Fibroblast of the conjunctiva (primary cell): ENCODE measurements at places on chromosomes 16 and 17.
A peak's percentile ranks its signal among the peaks of the same experiment; 100 is the strongest.

GRCh38 chr17:12230481-12231354 lies 210.0 kb downstream of the MAP2K4 start:
- DNase-seq = no peak

- no peak for DNase-seq
Measured at GRCh38 chr17:58329810-58330537, 1.4 kb upstream of the TSPOAP1 start.

DNA sequence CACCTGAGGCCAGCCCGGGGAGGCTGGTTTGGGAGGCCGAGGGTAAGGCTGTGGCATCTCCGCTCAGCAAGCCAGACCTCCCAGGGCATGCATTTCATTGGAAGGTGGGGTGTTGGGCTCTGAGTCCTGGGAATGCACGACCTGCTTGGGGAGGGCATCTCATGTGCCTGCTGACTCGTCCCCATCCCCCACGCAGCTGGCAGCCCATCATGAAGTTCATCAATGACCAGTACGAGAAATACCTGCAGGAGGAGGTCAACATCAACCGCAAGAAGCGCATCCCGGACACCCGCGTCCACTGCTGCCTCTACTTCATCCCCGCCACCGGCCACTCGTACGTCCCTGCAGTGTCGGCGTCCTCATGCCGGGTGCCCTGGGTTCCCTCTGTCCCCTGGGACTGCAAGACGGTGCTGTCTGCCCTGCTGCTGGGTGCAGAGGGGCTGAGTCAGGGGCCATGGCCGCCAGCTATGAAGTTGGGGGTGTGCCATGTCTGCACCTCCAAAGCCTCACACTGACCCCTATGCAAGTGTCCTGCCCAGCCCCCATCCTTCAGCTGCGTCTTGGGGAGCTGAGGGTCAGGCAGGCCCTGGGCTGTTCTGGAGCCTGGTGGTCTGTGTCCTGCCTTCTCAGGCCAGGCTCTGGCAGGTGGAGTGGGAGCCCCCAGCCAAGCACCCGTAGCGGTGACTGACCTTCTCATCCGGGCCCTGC lies 347.9 kb downstream of the SEC14L1 start:
- DNase-seq = no peak

- DNase-seq = no peak
Measured at GRCh38 chr17:58250344-58251011, 12.1 kb downstream of the LPO start.

- no peak for DNase-seq
Measured at GRCh38 chr17:28113269-28113668, 70.8 kb downstream of the NLK start.

DNA sequence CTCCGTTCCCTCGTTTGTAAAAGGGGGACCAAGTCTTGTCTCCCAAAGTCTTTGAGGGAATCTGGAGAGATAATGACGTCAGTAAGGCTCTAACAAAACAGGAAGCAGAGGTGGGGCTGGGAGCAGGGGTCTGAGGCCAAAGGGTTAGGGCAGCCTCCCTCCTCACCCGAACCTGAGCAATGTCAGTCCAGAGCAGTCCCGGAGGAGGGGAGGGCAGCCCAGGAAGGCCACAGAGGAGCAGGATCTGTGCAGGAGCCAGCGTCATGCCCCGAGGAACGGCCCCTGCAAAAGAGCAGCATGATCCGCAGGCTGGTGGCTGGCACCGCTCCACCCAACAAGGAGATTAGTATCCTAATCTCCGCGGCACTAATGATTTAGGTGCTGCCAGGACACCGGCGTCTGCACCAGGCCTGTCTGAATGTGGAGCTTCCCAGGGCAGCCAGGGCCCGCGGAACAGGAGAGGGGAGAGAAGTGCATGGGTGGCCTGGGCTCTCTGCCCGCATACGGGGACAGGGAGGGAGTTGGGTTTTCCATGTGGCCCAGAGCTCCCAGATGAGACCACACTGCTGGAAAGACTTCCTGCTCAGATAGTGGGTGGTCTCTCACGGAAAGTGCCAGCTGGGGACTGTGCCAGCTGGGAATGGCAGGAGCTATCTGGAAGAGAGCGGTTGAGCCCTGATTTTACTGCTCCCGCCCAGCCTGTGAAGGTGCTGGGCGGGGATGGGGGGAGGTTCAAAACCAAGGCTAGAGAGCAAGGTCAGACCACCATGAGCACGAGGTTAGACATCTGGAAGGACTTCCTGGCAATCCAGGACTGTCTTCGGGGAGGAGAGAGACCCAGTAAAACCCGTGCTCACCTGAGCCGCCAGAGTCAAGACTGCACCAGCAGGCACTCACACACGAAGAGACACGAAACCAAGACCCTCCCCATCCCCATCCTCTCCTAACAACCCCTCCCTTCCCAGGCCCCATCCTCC lies 11.0 kb upstream of the KRT17 start:
- DNase-seq = no peak

GRCh38 chr16:73319737-73320136 lies 271.8 kb upstream of the ZFHX3 start:
- DNase-seq = no peak

- no peak for DNase-seq
Measured at GRCh38 chr16:66935314-66936011, at the start of gene CES2. CES2 (plus strand) TSS chr16:66935516; CDS start chr16:66935636, 120 bp downstream.

DNA sequence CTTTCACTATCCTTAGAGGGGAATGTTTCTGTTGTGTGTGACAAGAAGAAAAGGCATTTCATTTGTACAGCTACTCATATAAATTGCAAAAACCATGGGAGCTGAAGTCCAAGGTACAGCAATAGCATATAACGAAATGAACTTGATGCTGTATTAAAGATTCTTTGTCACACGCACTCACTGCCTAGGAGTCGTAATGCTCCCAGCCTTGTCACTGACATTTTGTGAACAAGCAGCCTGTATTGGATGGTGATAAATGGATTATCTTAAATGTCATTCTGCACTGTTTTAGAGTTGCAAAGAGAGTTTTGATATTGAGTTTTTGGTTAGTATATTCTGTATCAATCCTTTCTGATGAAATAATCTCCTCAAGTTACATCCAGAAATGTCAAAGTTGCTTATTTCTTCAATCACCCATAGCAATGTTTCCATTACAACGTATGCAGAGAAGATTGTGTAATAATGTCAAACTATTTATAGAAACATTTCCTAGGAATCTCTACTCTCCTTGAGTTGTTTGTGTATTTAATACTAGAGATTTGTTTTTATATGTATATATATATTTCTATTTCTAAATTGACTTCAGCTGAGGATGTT lies 270.6 kb downstream of the FTO start:
- peak; percentile 64 for DNase-seq

GRCh38 chr16:67954421-67955196 lies 10.7 kb upstream of the LCAT start:
- DNase-seq = no peak

DNA sequence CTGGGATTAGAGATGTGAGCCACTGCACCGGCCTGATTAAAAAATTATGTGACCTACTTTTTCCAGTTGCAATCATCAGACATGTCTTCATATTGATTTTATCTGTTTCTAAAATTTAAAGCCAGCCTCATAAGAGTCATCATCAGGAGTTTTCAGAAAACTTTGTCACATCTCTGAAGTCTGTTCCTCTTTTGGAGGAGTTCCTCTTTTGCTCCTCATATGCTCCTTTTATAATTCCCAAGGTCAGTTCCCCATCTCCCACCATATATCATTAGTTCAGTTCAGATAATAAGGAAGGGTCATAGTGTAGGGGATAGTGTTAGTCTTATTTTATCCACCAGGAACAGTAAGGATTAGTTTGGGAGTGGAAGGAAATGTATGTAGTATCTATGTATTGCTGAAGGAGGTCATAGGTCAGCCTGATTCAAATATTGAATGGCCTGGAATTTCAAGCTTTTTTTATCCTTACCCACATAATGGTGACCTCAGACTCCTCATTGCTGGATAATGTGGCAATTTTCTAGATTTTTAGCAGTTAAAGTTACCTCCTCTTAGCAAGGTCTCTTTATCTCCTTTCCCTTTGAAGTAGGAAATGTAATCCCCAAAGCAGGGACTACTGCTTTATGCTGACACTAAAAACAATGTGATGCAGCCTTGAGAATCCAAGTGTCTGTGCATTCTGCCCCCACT lies 13.8 kb upstream of the DUSP14 start:
- DNase-seq = no peak

- DNase-seq = no peak
Measured at GRCh38 chr17:55462711-55463110, 41.1 kb upstream of the MMD start.

- no peak for DNase-seq
Measured at GRCh38 chr16:54071514-54071913, 215.1 kb downstream of the IRX3 start.

DNA sequence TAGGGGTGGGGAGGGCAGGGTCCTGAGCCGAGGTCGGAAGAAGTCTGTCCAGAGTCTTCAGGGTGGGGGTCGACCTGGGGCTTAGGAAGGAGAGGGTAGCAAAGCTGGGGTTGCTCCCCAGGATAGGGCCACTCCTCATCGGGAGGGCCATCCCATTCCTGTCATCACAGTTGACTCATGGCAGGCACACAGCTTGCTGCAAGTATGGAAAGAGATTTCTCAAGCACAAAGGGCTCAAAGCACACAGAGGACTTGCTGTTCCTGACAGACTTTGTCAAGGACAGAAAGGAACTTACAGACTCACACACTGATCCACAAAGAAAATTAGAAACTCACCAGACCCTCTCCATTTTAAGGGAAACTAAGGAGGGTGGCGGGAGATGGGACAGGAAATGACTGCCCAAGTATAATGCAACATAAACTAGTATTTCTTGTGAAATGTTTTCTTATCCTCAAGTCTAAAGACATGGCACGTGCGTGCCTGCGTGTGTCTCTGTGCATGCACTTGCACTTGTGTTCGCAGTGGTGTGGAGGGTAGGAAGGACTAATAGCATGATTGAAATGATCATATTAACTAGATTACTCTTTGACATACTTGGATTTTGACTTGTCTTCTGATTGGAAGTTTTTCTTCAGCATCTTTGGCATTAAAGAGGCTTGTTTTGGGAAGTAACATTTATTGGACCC lies 2.4 kb downstream of the AOC2 start:
- no peak for DNase-seq

DNA sequence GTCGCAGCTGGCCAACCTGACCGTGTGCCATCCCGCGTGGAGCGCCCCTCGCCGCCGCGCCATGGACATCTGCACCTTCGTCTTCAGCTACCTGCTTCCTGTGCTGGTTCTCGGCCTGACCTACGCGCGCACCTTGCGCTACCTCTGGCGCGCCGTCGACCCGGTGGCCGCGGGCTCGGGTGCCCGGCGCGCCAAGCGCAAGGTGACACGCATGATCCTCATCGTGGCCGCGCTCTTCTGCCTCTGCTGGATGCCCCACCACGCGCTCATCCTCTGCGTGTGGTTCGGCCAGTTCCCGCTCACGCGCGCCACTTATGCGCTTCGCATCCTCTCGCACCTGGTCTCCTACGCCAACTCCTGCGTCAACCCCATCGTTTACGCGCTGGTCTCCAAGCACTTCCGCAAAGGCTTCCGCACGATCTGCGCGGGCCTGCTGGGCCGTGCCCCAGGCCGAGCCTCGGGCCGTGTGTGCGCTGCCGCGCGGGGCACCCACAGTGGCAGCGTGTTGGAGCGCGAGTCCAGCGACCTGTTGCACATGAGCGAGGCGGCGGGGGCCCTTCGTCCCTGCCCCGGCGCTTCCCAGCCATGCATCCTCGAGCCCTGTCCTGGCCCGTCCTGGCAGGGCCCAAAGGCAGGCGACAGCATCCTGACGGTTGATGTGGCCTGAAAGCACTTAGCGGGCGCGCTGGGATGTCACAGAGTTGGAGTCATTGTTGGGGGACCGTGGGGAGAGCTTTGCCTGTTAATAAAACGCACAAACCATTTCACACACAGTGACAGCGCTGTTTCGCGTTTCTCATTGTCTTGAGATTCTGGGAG lies 2.0 kb upstream of the ZACN start:
- DNase-seq = no peak

DNA sequence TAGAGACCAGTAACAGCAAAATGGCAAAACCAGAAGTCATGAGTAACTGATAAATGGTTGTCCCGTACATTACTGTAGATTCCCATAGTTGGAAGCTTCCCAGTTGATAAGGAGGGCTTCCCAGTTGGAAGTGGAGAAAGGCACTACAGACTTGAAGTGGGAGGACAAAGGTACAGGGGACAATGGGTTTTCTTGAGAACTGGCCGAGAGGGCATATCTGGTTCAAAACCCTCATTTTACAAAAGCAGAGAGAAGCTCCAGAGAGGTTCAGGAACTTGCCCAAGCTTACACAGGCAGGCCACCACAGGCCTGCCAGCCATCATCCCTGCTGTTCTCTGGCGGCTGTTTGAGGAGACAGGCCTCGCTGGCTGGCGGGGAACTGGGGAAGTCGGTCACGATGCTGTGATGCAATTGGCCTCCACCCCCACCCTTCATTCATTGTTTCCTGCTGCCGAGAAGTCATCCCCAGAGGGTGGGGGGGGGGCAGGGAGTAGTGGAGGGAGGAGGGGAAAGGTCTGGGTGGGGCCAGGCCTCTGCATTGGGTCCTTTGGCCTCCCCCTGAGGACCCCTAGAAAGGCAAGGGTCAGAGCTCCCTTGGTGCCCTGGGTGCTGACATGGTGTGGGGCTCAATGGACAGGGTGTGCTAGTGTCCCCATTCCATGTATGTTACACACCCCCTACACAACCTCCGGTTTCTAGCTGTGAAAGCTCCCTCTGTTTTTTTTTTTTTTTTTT lies 3.0 kb downstream of the UBALD2 start:
- DNase-seq = peak; percentile 75

DNA sequence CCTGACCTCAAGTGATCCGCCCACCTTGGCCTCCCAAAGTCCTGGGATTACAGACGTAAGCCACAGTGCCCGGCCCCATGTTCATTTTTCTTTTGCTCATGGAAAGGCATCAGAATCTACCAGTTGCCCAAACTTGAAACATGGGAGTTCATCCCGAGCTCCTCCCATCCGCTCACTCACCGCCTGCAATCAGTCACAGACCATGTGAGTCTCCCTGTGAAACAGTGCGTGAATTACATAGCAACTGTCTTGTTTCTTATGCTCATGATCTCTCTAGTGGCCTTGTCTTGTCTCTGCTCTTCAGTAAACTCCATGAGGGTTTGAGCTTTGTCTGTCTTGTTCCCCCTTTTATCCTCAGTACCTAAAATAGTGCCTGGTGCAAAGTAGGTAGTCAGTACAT lies 52.1 kb upstream of the TNRC6A start:
- no peak for DNase-seq

- DNase-seq = no peak
Measured at GRCh38 chr17:5077781-5078105, 524 bp upstream of the ZFP3 start.

DNA sequence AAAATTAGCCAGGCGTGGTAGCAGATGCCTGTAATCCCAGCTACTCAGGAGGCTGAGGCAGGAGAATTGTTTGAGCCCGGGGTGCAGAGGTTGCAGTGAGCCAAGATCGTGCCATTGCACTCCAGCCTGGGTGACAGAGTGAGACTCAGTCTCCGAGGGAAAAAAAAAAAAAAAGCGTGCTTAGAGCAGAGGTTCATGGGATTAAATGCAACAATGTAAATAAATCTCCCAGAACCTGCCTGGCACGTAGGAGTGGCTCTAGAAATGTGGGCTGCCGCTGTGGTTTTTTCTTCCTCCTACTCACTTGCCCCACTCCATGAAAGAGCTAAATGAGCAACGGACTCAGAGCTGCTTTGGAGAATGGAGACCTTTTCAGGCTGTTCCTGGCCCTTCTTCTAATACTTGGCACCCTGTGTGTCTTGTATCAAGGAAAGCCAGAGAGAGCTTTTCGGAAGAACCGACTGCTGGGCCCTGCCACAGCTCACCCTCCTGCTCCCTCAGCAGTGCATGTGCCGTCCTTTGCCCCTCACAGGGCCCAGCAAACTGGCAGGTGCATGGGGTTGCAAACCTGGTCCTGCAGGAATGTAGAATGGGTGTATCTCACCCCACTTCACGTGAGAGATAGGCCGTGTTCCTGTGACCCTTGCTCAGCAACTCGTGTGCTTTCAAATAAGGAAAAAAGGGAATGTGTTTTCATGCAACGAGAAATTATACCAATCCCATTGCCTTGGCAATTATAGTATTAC lies 52.0 kb downstream of the LDHD start:
- DNase-seq = no peak
